ENCODE measurements at places on chromosomes 7 and 10.

- DNase-seq: no peak
Observed at GRCh38 chr7:111855842-111856227, 293.5 kb upstream of the IMMP2L start.

DNA sequence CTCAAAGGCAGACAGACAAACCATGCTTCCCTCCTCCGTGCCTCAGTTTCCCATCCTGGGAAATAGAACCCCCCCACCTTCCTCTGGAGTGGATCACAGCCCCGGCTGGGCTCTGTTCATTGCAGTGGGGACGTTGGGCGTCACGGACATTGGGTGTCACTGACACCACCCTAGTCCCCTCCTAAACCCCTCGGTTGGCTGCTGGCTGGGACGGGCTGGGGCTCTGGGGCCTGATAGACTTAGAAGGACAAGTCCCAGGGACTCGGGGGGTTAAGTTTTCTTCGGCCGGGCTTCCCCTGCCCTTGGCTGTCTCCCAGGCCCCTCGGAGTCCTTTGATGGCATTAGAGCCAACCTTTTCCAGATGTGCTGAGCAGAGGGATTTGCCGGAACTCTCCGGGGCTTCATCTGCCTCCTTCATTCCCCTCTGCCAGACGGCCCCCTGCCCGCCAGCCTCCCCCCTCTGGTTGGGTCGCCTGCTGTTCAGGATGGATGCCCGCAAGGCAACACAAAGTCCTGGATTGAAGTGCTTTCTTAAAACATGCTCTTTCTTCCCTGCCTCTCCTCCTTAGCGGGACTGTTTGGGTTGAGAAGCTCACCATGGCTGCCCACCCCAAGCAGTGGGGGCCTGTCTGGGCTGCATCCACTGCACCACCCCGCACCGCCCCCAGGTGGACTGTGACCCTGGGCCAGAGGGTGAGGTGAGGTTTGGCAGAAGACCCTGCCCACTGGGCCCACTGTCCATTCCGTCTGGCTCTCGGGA, 73.0 kb downstream of the COL26A1 start:
- DNase-seq: peak; percentile 74

DNA sequence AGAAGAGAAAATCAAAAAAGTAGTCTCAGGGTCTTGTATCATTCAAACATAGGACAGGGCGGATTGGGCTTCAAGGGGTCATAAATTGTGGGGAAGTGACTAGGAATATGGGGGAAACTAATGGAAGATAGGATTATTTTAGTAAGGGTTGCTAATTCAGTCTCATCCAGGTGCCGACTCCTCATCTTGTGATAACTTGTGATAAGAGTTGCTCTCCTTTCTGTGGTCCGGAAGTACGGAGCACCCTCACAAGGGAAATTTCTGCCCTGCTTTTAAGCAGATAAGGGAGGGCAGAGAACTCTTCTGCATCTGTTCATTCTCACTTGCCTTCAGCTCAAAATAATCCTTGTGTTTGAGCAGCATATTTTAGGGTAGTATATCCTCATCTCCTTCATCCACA, 436.4 kb upstream of the LRGUK start:
- DNase-seq: no peak

DNA sequence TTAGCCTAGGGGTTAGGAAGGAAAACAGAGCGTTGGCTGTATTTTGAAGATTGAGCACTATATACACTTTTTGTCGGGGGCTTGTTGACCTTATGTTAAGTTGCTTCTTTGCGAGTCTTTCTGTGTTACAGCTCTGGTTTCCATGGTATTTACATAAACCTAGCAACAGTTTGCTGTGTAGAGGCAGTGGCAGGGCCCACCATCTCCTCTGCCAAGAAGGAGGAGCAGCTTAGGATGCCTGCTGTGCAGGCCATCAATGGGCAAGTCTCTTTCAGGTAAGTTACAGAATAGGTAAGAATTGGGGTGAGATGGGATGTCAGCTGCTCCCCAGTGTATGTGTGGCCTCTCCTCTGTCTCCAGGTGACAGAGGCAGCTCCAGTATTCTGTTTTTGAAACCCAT, 485.5 kb downstream of the LRMDA start:
- DNase-seq: no peak

DNA sequence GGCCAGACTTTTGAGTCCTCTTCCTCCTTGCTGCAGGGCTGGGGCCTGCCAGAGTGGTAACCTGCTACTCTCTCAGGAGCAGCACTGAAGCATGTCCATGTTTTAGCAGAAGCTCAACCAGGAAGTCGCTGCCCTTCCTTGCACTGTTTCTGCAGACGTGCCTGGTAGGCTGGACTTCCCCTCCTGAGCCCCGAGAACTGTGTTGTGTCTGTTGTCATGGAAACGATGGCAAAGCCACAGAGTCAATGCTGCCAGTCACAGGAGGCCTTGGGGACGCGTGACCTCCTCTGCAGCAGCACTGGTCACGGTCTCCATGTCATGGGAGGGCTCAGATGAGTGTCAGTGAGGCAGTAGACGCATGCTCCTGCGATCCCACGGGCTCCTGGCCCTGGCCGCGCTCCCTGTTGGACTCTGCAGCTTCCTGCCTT, 145.5 kb downstream of the FANK1 start:
- peak; percentile 63 for DNase-seq

- peak; percentile 82 for DNase-seq
Observed at GRCh38 chr10:60139798-60140566, 233.6 kb upstream of the CCDC6 start.

DNA sequence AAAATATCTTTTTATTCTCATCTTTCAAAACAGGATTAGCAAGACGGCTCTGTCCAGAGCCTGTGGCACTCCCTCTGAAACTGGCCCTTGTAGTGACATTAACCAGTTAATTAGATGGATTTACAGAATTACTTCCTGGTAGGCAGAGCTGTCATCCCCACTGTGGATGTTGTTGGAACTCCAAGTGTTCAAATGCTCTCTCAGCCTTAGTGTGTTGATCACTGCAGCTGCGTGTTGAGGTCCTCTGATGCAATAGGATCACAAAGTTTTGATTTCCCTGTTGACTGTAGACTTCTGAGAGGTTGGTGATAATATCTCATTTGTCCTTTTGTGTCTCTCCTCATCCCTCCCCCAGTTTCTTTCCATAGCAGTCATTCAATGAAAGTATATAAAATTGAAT, 117.3 kb upstream of the CDK6 start:
- no peak for DNase-seq

- DNase-seq: peak; percentile 83
Observed at GRCh38 chr7:127650847-127651555, 993 bp upstream of the SND1 start.

DNA sequence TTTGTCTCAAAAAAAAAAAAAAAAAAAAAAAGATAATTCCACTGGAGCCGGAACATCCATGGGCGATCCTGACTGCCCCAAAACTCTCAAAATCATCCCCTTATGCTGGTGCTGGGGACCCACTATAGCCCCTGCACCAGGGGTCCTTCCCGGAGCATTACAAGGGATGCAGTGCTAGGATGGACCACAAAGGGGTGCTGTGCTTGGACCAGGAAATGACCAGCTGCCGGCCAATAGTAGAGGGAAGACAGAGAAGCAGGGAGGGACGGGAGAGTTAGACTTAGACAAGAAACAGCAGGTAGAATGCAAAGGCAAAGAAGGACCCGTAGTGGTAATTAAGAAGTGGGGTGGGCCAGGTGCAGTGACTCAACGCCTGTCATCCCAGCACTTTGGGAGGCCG, 40.5 kb downstream of the RCC1L start:
- peak; percentile 63 for DNase-seq

DNA sequence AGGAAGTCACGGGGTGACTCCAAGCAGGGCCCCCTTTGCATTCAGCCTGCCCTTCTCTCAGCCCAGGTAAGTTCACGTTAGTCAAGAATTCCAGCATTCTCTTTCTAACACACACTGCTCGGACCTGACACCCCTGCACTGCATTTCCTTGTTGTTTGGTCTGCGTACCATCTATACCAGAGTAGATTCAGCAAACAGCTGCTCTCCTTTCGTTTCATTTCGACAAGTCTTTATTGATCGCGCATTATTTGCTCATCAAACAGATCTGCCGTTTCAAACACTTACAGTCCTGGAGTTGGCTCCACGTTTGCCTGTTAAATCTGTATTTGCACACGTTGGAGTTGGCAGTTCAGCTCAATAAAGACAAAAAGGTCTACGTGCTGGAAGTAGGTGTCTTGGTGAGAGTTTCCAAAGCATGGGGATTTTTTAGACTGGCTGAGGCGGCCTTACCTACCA, 495.1 kb downstream of the RPS24 start:
- DNase-seq: no peak

DNA sequence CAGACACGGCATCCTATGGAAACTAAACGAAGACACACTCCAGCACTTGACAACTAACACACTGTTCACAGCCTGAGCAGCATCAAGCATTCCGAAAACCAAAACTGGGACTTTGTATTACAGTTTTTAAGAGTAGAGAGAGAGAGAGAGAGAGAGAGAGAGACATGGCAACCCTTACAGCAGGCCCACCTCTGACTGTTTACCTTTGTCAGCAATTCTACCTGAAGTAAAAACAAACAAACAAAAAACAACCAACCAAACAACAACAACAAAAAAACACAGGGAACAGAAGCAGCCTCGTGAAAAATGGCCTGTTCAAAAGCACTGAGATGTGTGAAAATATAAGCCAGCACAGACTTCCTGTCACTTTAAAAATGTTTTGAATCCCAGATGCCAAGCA, 118.0 kb downstream of the SPAG6 start:
- DNase-seq: no peak

GRCh38 chr7:21371360-21371759, 56.5 kb upstream of the SP4 start:
- peak; percentile 12 for DNase-seq

- peak; percentile 88 for DNase-seq
Observed at GRCh38 chr10:79196470-79197461, 128.0 kb downstream of the ZMIZ1 start.

DNA sequence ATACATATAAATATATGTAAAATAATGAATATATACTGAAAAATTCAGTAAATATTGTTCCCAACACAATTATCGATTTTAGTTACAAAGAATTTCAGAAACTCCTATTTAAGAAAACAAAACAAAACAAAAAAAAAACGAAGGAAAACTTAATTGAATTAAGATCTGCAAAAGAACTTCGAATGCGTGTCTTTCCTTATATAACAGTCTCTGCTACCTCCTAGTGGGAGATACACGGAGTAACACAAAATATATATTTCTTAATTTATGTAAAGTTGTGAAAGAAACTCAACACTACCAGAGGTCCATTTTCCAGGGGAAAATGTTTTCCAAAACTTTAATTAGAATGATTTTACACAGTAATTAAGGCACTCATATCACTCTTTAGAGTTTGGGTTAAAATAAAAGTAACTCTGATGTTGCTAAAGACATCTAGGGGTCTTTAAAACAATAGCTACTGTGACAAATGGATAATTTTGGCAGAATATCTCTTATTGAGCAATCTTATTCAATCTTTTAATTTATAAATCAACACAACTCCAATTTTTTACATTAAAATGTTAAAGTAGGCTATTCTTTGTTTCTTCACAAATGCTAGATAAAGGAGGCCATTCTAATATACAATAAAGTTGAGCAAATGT, 41.6 kb downstream of the NEBL start:
- no peak for DNase-seq

- DNase-seq: no peak
Observed at GRCh38 chr7:69833964-69834363, 235.7 kb downstream of the AUTS2 start.

- DNase-seq: no peak
Observed at GRCh38 chr7:6306471-6306870, 34.0 kb upstream of the CYTH3 start.

DNA sequence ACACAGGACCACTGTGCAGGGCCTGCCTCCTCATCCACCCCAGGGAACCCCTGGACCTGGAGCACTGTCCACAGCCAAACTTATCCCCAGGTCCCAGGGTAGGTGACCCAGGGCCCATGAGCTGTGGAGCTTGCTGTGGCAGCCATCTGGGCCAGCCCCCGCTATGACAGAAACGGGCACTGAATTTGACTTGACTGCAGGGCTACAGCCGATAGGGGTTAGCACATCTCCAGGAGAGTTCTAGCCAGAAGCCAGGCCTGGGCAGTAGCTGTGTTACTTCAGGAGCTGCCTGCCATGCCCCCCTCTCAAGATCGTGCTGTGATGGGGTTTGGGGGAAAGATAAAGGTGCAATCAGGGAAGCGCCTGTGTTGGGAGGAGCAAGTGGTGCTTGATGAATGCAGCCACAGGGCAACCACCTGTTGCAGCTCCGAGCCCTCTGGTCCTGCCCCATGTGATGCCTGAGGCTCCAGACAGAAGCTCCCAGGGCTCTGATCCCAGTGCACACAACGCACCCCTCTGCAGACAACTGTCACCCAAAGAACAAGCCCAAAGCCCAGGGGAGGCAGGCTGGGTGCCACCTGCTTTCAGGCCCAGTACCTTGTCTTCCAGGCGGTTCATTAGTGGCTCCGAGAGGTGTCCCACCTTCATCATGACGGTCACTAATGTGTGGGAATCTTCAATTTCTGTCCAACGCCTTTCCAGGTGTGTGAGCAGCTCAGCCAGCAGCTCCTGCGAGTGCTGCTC, 6.5 kb downstream of the TBRG4 start:
- DNase-seq: no peak

DNA sequence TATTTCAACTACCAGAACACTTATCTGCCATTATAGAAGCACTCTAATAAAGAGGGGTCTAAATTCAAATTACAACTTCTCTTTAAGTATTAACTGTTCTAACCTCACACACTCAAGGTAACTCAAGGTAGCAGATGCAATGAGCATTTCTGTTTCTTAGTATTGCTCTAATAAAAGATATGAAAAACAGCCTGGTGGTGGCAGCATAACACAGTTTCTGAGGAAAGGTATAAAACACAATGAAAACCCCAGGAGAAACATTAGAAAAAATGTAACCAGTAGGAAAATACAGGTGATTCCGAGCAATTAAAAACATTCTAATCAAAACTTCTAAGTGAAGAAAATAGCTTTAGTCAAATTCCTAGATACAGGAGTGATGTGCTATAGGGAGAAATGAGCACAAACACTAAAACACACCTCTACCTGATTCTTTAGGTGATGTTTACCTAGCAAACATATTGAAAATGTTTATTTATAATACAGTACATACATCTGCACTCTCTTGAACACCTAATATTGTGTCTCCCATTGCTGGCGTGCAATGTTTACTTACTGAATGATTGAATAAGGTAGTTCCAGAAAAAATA, 3.5 kb downstream of the MKRN1 start:
- no peak for DNase-seq

DNA sequence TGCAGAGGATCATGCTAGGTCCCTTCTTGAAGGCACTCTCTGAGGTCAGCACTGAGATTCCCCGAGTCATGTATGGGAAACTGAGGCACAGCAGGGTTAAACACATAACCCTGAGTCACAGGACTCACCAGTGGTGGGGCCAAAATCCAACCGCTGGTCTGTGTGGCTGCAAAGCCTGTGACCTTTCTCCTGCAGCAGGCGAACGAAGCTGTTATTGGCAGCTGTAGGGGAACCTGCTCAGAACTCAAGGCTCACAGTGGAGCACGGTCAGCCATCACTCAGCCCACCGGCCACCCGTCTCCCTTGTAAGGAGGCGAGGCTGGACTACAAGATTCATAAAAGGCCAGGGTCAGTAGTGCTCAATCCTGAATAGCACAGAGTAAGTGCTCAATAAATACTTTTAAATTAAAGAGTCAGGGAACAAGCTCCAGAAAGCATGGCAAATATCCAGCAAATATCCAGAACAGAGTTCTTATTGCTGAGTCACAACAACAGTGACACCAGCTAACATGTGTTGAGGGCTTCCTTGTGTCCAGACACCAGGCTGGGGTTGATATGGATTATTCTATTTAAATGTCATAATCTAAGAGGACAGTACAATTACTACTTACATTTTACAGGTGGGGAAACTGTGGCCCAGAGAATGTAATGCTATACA, 34.9 kb downstream of the CHST15 start:
- no peak for DNase-seq

- DNase-seq: peak; percentile 11
Observed at GRCh38 chr7:106112972-106113421, 885 bp upstream of the SYPL1 start.
